ENCODE measurements at places on chromosomes 6 and 20. TPM values are rescaled to one million over a fixed set of nuclear protein-coding genes. Genes with fewer than 3 reads are reported as not detected.

RIPOR3 gene
- total RNA-seq = 6.9 TPM

- DNase-seq = no peak
Measured at GRCh38 chr6:2441601-2442475, 196.4 kb upstream of the GMDS start.

GRCh38 chr20:25389401-25389857 lies 1.2 kb downstream of the ABHD12 start:
- DNase-seq = peak; percentile 51

ANKRD66 gene
- total RNA-seq = not detected

DNA sequence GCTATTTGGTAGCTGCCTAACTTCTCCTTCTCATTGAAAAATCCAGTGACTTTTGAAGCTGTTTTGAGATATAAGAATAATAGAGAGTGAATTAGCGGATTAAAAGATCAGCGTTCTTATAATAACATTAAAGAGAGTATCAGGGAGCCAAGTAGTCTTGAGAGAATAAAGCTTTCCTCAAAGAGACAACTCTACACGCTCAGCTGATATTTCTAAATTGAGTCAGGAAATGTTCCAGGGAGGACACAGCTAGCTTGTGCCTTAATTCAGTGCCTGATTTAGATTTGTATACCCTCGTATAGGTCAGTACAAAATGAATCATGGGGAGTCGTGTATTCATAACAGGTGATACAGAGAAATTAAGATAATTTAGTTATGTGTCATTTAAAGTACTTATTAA lies 75.1 kb upstream of the QKI start:
- no peak for DNase-seq

DNA sequence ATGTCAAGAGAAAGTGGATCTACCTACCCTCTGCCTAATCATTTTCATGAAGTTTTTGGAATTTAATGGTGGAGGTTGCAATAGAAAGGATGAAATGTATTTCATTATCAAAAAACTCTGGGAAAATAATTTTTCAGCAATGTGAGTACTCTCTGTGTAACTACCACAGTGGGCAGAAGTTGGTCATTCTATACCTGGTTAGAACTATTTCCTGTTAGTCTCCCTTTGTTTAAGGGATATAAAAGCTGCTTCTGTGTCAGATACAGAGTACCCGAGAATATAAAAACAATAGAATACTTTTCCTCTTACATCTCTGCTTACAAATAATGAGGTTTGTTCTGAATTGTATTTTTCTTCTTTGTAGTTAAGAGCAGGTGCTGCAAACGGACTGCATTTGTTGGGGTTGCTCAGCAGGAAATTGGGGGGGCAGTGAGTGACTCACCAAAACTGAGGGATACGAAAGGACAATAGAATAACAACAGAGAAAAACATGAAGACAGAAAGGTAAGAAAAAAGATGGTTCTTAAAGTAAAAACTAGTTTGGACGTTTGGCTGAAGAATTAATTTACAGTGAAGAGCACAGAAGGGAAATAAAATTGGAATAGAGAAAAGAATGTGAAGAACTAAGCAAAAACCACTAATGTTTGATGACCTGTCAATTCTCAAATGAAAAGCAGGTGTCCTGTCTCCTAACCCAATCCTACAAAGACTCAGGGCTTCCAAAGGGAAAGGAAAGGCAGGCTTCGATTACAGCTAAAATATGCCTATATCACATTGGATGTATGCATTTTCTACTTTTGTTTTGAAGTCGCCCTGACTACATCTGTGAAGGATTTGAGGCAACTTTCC lies 703.1 kb downstream of the RFPL4B start:
- DNase-seq = no peak

TSBP1 gene
- total RNA-seq = not detected

SNAP25 gene
- not detected for total RNA-seq

NRSN2 gene
- 70.0 TPM for total RNA-seq

RAET1E gene
- total RNA-seq = not detected

GRCh38 chr6:1043458-1043836 lies 268.5 kb upstream of the FOXQ1 start:
- no peak for DNase-seq

- no peak for DNase-seq
Measured at GRCh38 chr6:35044761-35045421, 96.2 kb downstream of the TCP11 start.

Data from G401 (cell line).